Activated T-cell treated with anti-CD3 and anti-CD28 coated beads, Interleukin-2, amount 50 U/mL, for 72 hours (primary cell): ENCODE measurements at places on chromosomes 2 and 18.

DNA sequence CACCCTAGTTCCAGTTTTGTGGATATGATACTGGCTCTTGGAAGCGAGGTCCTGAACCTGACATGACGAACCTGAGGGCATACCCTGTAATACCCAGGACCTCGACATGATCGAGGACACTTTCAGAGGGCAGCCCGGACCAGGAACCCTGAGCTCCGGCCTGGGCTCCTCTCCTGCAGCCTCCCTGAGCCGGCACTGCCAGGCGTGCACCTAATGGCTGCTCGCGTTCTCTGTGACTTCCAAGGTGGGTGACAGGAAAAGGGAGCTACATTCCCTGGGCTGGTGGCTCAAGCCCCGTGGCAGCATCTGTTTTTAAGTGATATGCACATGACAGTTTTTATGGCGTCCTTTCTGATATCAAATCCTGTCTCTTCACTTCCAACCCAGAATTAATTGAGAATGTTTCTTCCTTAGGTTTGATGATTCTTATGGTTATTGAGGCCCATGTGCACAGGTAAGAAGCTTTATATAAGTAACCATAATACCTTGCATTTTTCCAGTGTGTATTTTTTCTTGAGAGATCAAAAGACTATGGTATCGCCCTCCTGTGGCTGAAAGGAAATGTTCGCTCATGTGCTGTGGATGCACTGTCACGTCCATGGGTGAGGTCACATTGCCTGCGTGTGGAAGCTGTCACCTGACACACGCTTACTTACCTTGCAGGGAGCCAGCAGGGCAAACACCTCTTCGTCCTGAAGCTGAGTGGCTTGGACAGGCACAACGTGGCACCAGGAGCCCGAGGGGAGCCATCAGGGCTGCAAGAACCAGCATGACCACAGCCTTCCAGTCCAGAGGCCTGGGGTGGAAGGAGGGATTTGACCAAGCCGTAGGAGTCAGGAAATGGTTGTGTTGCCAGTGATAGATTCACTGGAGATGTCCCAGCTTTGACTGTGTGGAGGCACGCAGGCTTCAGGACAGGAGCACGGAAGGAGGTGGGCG is 367.4 kb upstream of the MYT1L start:
- peak; percentile 8 for DNase-seq

DNA sequence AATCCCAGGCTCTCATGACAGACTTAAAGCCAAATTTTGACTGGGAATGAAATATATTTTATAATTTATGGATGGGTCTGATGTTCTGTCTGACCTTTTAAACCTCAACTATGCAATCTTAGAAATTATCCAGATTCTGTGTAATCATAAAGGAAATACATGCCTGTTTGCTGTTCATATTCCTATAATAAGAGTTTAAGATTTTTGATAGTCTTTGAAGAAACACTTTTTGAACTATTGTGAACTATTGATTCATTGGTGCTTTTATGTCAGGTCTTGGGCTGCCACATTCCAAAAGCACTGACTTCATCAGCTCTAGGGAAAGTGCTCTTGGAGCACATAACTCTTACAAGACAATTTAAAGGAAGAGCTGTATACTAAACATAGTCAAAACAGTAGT is 64.2 kb downstream of the CCDC150 start:
- DNase-seq, result no peak

DNA sequence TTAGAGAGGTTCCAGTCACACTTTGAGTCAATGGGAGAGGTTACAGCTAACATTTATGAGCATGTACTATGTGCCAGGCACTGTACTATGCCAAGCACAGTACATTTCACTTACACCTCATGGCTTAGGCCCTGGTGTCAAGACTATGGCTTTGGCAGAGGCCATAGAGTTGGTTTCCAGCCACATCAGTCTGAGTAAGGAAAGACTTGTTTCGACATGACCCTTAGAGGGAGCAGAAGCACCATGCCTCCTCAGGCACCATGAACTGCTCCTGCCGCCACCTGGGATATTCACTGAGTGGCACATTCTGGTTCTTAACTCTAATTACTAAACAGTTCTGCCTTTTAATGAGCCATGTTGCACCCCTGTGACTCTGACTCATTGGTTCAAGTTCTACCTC is 12.7 kb downstream of the DGUOK start:
- DNase-seq, result peak; percentile 35

DNA sequence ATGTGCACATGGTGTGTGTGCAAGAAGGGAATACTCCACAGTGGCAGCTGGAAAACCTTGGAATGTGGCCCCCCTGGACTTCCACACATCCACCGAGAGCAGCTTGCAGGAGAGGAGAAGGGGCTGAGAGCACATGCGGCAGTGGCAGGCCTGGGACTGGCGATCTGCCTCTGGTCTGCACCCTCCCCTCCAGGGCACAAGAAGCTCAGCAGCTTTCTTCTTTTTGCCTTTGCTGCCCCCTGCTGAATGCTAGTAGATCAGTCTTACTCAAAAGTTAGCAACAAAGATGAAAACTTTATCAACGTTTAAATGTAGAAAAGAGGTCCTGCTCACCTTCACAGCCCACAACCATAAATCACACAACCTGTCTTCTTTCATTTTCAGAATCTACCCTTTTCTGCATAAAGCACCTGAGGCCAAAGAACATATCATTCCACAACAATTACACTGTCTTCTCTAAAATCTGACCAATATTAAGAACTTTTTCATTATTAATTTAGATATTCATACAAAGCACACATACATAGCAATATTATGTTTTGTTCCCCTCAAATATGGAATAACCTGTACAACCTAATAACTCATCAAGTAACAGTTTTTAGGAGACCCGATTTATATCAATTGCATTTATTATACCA is 34.6 kb downstream of the TGFBRAP1 start:
- DNase-seq, result peak; percentile 39

- DNase-seq, result no peak
These were observed 57.7 kb downstream of the ODC1 start for GRCh38 chr2:10390369-10390801.
